ENCODE measurements at places on chromosomes 6 and 20.

- no peak for DNase-seq
Measured at GRCh38 chr6:170037541-170038250, 253.2 kb downstream of the DLL1 start.

DNA sequence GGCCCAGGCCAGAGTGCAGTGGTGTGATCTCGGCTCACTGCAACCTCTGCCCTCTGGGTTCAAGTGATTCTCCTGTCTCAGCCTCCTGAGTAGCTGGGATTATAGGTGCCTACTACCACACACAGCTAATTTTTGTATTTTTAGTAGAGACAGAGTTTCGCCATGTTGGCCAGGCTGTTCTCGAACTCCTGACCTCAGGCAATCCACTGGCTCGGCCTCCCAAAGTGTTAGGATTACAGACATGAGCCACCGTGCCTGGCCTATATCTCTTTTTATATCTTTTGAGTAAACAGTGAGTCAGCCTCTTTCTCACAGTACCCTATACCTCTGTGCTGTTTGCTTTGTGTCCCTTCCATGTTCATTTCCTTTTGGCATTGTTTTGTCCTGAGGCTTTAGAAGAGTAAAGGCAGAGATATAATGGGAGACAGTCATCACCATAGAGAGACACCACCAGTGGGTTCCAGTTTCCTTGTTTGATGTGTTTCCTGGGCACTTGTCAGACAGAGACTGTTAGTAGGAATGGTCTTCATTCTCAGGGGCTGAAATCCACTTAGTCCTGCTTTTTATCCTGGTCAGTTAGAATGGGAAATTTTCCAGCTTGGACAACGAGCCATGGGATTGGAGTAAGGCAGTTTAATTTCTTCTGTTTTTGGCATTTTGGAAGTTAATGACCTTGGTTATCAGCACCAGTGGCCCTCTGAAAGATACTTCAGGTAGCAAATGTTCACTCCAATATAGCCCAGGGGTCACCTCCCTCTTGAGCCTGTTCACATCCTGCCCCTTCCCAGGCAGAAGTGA lies 32.2 kb upstream of the ASXL1 start:
- DNase-seq = no peak

DNA sequence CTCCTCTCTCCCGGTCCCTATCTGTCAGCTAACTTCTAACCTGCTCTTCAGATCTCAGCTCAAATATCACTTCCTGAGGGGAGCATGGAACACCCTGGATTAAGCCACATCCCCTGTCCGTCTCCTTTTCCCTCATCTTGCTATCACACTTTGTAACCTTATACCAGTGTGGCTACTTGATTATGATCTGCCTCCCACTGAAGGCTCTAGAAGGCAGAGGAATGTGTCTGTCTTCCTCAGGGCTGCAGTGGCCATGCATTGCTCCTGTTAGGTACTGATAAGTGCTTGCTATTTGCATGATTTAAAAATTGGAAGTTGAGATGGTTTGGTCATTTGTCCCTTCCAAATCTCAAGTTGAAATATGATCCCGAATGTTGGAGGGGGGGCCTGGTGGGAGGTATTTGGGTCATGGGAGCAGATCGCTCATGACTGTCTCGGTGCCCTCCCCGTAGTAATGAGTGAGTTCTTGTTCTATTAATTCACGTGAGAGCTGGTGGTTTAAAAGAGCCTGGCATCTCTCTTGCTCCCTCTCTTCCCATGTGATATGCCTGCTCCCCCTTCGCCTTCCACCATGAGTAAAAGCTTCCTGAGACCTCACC lies 71.4 kb downstream of the PLCB4 start:
- no peak for DNase-seq

- DNase-seq = peak; percentile 5
Measured at GRCh38 chr6:5619249-5619648, 357.9 kb downstream of the FARS2 start.

- DNase-seq = no peak
Measured at GRCh38 chr20:8510808-8511207, 378.7 kb downstream of the PLCB1 start.

DNA sequence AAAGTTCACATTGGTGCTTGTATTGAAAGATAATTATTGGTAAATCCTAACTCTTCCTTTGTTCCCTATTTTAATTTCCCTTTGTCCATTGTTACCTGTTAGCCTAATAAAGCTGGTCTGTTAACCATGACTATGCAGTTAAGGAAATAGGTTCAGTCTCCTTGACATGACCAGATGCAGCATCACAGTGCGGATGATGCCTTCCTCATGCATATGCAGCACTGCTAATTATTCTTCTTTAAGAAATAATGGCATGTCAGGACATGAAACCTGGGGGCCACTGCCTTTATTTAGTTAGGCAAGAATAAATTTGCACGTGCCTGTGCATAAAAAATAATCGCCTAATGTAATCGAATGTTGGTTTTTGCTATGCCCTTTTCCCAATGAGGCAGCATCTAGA lies 16.5 kb downstream of the PBOV1 start:
- DNase-seq = no peak
